Kidney epithelial cell (primary cell): ENCODE measurements at places on chromosomes 5 and 9. TPM values are rescaled to one million over a fixed set of nuclear protein-coding genes. Genes with fewer than 3 reads are reported as not detected.
A peak's percentile ranks its signal among the peaks of the same experiment; 100 is the strongest.

- no peak for DNase-seq
These were observed 476.6 kb upstream of the SGCD start for GRCh38 chr5:155850370-155850769.

- DNase-seq, result no peak
These were observed 41.9 kb upstream of the CTSL start for GRCh38 chr9:87683751-87684626.

The MED27 gene
- 27.7 and 34.5 TPM in 2 replicates for total RNA-seq

- DNase-seq, result no peak
These were observed 83.1 kb downstream of the TEX10 start for GRCh38 chr9:100269656-100270055.

DNA sequence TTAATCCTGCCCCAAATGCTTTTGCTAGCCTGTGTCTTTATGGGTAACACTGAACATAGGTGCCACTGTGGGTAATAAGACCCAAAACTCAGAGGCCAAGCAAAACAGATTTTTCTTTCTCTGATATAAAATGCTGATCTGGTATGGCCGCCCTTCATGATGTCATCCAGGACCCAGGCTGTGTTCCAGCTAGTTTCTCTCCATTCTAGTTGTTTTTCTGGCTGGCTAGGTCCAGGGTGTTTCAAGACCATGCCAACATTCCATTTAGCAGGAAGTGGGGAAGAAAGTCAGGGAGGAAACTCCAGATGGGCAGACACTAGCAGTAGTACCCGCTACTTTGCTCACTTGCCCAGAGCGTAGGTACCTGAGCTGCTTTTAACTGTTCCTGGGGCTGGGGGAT, 183.9 kb upstream of the OTULINL start:
- peak; percentile 70 for DNase-seq

The S100Z gene
- not detected in 2 replicates for total RNA-seq

GRCh38 chr9:101536938-101537337, 3.3 kb downstream of the RNF20 start:
- no peak for DNase-seq

DNA sequence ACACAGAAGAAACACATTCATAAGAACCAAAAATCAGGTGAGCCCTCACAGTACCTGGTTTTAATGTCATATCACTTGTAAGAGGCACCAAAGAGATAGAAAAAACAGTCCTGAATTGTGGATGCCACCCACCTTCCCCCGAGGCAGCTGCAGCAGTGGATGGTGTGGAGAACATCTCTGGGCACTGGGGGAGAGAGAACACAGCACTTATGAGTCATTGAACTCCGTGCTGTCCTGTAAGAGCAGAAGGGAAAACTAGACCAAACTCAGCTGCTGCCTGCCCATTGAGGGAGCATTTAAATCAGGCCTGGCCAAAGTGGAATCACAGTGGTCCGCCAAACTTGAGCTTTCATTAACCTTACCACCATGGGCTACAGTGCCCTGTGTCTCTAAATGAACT, 296.2 kb downstream of the SPATA31D1 start:
- DNase-seq, result no peak

The SLC25A2 gene
- not detected in 2 replicates for total RNA-seq

GRCh38 chr9:91986248-91986647, 36.2 kb upstream of the ROR2 start:
- no peak for DNase-seq

DNA sequence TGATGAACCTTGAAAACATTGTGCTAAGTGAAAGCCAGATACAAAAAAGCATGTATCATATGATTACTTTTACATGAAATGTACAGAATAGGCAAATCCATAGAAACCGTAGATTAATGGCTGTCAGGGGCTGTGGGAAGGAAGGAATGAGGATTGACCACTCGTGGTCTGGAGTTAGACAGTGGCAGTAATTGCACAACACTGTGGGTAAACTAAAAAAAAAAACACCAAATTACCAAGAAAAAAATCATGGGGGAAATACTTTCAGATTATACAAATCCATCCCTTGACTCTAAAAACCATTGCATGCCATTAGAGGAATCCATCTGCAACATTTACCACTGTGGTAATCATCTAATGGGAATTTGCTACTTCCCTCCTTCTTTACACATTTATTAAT, 140.0 kb downstream of the SIL1 start:
- no peak for DNase-seq
